ENCODE measurements at places on chromosomes 12 and 14. TPM values are rescaled to one million over a fixed set of nuclear protein-coding genes. Genes with fewer than 3 reads are reported as not detected.

CYP27B1 gene
- 1.0 TPM for polyA plus RNA-seq

BATF gene
- 1.1 TPM for polyA plus RNA-seq

TMEM119 gene
- polyA plus RNA-seq: 39.0 TPM

LRRC10 gene
- 0.11 TPM for polyA plus RNA-seq

SLC2A14 gene
- polyA plus RNA-seq: 1.1 TPM

MYH6 gene
- 8.2 TPM for polyA plus RNA-seq

NINJ2 gene
- polyA plus RNA-seq: 4.9 TPM

MIS18BP1 gene
- polyA plus RNA-seq: 34.0 TPM

ADAM20 gene
- 0.18 TPM for polyA plus RNA-seq

TAS2R13 gene
- polyA plus RNA-seq: not detected

STYK1 gene
- 0.08 TPM for polyA plus RNA-seq

EXOC3L4 gene
- polyA plus RNA-seq: 1.6 TPM

PRB2 gene
- not detected for polyA plus RNA-seq

KIF26A gene
- 5.2 TPM for polyA plus RNA-seq

KANSL2 gene
- polyA plus RNA-seq: 26.4 TPM

HOXC5 gene
- 0.69 TPM for polyA plus RNA-seq

HELB gene
- 2.1 TPM for polyA plus RNA-seq

EGLN3 gene
- 87.5 TPM for polyA plus RNA-seq

KRT72 gene
- polyA plus RNA-seq: not detected

CIDEB gene
- polyA plus RNA-seq: 9.0 TPM

ANO4 gene
- 0.61 TPM for polyA plus RNA-seq
